ENCODE measurements at places on chromosomes 4 and X.

DNA sequence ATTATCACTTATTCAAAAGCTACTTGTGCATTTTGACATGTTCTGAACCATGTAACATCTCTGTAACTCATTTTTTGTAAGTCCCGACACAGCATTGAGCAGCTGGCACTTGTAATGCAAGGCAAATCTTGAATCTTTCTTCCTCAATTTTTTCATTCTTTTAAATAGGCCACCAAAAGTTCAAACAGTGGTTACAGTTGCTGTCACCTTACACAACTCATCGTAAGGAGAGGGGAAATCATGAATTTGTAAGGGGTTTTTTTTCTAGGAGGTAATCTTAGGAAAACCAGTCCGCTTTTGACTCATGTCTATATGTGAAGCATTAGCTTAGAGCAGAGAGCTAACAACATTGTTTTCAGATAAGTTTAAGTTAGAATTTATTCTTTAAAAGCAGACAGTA is 124.5 kb downstream of the PDLIM5 start:
- DNase-seq: no peak

DNA sequence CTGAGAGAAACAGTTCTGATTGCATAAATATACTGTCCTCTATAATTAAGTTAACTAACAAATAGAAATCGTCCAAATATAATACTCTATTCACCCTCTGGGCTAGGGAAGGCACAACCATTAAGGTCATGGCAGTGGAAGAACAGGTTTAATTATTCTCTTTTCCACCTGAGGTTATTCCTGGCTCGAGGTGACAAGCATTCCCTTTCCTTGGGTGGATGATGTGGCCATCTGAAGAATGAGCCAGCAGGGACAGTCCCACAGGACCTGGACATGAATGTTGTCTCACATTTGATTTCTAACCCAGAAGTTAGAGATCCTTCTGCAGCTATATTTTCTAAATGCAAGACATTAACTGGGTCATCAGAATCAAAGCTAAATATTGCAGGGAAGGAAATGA is 5.5 kb downstream of the IBSP start:
- no peak for DNase-seq

- DNase-seq: no peak
Measured at GRCh38 chr4:156803056-156803455, 168.5 kb downstream of the PDGFC start.

DNA sequence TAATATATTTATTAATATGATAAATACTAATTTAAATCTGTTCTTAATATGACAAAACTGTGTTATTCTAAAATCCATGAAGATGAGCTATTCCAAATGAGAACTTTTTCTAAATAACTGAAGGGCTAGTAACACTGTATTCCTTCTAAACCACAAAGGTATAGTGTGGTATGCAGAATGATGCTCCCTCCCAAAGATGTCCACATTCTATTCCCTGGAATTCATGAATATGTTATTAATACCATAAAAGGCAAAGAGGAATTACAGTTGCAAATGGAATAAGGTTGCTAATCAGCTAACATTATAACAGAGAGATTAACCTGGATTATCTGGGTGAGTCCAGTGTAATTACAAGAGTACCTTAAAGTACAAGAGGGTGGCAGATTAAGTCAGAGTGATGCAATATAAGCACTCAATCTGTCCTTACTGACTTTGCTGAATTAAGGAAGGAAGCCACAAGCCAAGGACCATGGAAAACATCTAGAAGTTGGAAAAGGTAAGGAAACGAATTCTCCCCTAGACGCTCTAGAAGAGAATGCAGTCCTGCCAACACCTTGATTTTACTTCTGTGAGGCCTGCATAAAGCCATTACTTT is 20.7 kb upstream of the MAB21L2 start:
- no peak for DNase-seq

DNA sequence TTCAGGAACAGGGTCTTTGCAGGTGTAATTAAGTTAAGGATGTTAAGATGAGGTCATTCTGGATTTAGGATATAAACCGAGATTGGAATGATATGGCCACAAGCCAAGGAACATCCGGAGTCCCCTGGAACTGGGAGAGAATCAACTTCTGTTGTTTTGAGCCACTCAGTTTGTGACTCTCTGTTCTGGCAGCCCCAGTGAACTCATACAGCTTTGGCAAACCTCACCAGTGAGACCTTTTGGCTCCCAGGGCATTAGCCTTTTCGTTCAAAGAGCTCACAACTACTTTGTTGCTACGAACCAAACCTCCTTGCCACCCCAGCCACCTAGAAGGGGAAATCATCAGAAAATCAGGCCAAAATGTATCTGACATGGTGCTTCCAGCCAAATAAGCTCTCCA is 80.4 kb downstream of the MTMR1 start:
- no peak for DNase-seq

GRCh38 chr4:78864405-78865024 is 74.7 kb downstream of the PAQR3 start:
- DNase-seq: no peak

- DNase-seq: no peak
Measured at GRCh38 chr4:55347610-55348228, 1.7 kb downstream of the SRD5A3 start.

- no peak for DNase-seq
Measured at GRCh38 chr4:48781968-48782367, 1.9 kb upstream of the FRYL start.

- no peak for DNase-seq
Measured at GRCh38 chrX:51192104-51192503, 140.5 kb upstream of the NUDT10 start.

DNA sequence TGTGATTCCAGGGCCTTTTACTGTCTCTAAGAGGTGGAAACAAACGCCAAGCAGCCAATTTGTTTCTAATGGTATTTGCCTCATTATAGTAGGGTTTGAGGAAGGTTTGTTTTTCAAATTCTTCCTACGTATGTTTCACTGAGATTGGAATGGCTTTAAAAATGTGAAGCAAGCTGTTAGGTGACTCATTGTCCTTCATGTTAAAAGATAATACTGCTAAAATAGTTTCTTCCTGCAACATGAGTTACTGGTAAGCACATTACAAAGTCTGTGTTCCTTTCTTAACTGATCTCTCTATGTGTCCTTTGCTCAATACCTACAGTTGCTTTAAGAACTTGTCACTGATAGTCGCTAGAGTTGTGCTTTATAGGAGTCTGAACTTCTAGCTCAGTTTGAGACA is 1183.9 kb downstream of the RPA4 start:
- DNase-seq: no peak

DNA sequence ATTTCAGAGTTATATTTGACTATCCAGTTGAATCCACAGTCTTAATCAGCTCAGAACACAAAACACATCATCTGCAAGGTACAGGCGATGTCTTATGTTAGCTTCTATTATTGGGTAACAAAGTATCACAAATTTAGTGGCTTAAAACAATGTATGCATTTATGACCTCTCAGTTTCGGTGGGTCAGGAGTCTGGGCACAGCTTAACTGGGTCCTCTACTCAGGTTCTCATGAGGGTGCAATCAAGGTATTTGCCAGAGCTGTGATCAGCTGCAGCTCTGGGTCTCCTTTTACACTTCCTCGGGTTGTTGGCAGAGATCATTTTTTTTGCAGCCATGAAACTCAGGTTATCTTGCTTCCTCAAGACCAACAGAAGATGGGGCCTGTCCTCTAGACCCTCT is 498.9 kb downstream of the IDS start:
- DNase-seq: no peak

DNA sequence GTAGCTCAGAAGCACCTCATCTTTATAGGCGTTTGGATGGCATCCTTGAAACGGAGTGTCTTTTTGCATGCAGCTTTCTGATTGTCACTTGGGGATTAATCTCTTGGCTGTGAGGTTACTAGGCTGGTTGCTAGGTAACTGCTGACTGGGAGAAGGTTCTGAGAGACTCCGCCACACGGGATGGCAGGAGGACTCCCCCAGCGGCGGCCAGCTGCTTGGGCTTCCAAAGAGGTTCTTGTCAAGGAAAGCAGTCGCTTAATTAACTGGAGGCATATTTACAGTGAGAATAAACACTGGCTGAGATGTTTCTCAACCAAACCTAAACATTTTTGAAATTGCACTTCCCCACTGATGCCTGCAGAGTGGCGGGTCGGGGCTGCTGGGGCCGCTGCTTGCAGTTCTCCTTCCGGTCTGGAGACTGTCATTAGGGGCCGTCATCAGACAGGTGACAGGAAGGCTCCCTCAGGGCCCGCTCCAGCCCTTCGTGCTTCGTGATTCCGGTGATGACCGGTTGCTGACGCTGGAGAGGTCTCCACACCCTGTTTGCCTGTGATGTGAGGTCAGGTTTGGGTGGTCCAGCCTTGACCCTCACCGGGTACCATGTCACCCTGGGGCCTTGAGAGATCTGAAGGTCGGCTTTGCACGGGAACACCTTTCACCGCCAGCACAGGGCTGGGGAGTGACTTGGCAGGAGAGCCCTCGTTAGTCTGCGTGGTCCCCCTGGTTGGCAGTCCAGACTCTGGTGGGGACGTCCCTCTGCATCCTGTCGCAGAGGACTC is 9.1 kb downstream of the NSG1 start:
- DNase-seq: no peak

- no peak for DNase-seq
Measured at GRCh38 chr4:113998079-113998478, 18.6 kb upstream of the ARSJ start.

GRCh38 chrX:132413459-132413858 is 75.4 kb downstream of the MBNL3 start:
- DNase-seq: no peak

DNA sequence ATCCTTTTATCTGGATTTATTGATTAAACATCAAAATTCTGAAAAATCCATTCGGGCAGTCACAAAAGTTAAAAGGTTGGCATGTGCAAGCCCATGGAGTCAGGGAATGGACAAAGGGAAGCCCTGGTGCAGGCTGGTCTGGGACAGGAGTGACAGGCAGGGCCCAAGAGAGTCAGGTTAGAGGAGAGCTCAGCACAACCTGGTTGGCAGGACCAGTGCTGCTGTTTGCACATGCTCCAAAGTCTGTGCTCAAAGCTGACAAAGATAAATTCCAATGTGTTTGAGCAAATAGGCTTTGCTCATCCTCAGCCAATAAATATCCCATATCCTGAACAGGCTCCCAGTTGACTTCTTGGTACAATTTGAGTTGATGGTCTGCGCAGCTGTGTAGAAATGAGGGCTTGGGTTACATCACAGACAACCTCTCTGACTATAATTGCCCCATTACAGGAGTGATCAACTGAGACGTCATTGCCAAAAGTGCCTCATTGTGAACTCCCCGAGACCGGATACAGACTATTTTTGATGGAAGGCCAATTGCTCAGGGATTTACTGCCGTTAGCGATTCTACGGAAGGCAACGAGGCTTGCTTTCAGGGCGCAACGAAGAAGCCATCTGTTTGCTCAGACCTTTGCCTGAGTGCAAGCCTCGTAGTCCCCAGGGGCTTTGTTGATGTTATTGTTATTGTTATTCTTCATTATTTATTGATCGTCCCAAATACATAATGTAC is 1008.1 kb upstream of the TENM3 start:
- no peak for DNase-seq

DNA sequence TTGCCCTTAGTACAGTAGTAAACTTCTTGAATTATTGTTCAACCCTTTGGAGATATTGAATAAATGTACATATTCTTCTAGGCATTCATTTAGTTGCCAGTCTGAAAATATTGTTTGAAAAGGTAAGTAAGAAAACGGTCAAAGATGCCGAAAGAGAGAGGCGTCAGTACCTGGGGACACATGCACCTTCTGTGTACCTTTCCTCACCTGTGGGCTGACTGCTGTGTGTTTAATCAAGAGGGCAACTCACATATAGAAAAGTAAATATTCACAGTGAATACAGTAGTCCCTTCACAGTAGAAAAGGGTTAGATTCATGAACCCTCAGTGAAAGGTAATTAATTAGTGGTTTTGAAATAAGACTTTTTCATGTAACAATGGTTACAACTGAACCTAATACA is 6.9 kb downstream of the ANXA10 start:
- no peak for DNase-seq

DNA sequence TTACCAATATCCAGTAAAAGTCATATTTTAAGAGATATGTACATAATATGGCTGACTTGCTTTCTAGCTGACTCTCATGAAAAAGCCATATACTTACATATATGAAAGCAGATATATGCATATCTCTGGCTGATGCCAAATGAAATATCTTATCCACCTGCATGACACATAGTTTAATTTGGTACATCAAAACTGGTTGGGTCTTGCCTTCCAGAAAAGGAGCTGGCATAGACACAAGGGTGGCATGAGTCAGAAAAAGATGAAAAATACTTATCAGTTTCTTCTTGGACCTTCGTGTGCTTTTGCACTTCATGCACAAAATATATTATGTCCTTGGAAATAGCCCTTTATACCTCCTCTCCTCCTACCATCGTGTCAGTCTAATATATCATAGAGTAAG is 32.1 kb downstream of the TIGD4 start:
- no peak for DNase-seq

DNA sequence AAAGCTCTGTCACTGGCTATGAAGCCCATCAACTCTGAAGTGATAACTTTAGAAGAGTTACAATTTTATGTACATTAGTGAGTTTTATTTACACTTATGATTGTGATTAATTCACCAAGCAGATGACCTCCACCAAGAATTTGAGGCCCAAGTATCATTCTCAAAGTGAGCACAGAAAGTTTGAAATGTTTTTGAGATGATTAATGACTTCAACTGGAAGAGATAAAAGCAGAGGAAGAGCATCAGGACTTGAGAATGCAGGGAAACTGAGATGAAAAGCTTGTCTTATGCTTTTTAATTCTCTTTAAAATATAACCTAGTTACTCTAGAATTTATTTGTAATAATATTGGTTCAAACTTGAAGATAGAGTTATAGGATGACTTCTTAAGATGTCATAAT is 112.8 kb upstream of the H2AZ1 start:
- no peak for DNase-seq

DNA sequence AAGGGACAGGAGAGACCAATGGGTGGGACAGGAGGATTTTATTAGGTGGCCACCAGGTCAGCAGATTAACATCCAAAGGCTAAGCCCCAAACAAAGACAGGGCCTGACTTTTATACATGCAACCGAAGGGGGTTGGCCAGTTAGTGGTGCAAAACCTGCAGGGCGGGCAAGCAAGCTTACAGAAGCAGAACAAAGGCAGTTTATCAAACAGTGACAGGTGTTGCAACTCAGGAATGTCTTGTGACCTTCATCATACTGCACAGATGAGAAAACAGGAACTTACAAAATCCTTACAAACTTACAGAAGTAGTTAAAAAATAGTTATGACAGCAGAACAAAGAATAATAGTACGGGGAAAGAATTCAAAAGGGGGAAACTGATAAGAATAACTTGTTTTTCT is 708.1 kb downstream of the GLUD2 start:
- no peak for DNase-seq

GRCh38 chr4:43512253-43512652 is 619.7 kb downstream of the GRXCR1 start:
- DNase-seq: no peak

DNA sequence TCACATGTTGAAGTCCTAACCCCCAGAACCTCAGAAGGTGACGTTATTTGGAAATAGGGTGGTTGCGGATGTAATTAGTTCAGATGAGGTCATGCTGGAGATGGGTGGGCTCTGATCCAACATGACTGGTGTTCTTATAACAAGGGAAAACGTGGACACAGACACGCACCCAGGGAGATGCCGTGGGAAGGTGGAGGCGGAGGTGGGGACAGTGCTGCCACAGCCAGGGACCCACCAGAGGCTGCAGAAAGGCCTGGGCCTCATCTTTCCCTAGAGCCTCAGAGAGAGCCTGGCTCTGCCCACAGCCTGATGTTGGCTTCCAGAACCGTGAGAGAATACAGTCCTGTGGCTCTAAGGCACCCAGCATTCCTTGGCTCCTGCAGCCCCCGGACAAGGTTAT is 7.9 kb upstream of the HMX1 start:
- DNase-seq: no peak
